Testis (tissue), 5 donors: ENCODE measurements at places on chromosomes 12 and 14.

DNA sequence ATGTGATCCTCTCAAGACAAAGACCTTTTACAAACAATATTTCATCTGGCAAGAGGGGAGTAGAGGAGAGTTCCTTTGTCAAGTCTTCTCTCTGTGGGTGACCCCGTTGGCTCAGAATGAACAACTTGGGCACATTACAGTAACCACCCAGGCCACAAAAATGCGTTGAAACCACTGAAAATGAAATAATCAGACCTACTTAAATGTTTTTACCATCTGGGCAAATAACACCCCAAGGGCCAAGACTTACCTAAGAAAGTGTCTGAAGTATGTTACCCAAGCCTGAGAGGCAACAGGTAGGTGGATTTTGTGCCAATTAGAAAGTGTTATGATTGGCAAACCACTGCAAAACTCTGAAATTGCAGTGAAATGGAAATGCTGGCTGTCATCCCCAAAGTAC lies 1.3 kb downstream of the TC2N start:
- DNase-seq = no peak

DNA sequence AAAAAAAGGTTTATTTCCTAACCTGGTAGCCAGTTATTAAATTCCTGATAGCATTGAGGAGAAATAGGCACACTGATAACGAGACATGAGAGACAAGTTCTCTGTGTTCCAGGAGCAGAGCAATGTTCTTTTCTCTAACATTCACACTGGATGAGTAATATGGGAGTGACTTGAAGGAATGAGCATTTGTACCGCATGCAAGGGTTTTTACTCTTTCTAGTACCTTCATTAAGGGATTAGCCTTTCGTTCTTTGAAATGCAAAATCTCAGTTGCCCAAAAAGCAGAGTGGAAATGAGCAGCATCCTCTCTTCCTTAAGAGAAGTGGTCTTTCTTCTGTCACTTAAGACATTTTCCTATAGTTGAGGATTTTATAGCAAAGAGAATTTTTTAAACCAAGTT lies 54.7 kb downstream of the FGD4 start:
- DNase-seq = no peak

- peak; percentile 63 for DNase-seq
Observed at GRCh38 chr14:23559010-23559925, 3.2 kb downstream of the THTPA start.

DNA sequence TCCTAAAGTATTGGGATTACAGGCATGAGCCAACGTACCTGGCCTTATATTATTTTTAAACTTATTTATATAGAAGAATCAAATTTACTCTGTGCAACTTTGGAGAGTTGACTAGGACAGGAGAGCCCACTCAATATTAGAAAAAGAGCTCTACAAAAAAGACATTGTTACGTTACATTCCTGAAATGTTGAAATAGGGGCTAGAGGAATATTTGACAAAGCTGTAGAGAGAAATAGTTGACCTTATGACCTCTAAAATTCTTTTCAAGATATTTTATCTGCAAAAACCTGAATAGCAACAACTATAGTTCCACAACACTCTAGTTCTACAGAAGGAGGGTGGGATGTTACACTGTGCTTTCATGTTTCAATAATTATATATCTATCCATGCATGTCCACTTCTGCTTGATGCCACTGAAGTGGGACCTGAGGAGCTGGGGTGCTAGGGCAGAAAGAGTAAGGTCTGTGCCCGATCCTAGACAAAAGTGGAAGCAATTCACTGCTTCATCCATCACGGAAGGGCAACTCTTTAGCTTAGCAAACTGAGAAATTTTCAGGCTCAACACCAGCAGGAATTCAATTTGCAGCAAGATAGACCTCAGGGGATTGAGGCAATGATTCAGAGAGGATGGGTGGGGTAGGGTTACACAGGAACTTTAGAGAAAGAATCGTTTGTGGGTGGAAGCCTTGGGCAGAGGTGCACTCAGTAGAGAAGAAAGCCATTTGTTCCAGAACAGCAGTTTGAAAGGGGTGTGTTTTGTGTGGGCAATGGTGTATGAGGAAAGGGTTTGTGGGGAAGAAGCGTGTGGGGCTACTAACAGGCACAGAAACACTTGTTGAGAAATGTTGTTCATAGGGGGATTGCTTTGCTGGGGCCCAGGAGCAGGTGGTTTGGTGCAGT lies 16.0 kb upstream of the RNASE10 start:
- DNase-seq = no peak

GRCh38 chr12:66665435-66665985 lies 13.4 kb downstream of the GRIP1 start:
- DNase-seq = no peak

DNA sequence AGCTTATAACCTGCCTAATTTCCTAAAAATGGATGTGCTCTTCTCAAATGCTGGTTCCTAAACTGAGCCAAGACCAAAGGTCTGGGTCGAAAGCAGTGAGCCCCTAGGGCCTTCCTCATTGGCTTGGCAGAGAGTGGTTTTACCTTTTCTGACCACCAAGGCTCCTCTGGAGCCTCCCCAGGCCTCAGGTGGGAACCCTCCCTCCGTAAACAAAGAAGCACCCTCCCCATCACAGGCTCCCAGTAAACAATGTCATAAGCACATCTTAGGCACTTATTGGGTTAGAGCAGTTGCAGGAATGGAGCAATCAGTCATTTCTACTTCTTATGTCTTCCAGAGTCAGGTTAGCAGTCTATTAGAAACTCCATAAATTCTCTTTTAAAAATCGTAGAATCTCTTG lies 6.0 kb downstream of the CHPT1 start:
- DNase-seq = no peak

DNA sequence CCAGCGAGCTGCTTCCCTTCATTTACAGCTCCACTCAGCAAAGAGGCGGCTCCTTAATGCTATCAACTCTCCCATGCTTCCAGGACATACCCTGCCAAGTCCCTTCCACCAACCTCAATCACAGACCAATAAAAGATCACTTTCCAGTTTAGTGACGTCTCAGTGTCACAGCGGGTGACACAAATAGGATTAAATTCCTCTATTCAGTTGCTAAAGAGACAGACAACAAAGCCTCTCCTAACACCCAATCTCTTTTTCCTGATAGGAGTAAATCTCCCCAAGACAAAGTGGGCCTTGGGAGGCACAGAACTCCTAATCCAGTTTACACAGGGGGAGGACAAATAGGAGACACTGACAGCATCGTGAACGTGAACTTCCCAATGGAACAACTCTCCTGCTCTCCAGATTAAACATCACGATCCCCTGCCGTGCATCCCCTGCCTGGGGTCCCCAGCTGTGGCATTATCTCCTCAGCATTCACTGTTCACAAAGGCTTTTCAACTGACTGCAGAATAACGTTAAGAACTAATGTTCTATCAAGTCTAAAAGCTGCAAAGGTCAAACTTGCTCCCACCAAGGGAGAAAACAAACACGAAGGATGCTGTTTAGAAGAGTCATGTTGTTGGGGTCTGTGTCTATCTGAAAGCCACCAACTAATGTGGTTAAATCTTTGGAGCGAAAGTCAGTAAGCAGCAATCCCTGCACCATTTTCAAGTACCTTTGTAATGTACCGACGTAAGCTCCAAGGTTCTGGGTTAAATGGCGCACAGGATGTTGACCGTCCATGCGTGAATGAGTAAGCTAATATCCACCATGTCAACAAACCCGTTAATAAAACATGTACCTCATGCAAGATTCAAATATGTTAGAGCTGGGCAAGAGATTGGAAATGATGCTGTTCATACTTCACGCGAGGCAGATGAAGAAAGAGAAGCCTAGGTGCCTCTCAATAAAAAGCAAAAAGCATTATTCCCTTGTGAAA lies 31.5 kb downstream of the TMEM132D start:
- DNase-seq = no peak

- no peak for DNase-seq
Observed at GRCh38 chr14:79825046-79825521, 386.2 kb downstream of the DIO2 start.
